ENCODE measurements at places on chromosomes 6 and 20.

- peak; percentile 75 for DNase-seq
Observed at GRCh38 chr6:107674995-107675738, 148.9 kb downstream of the SCML4 start.

DNA sequence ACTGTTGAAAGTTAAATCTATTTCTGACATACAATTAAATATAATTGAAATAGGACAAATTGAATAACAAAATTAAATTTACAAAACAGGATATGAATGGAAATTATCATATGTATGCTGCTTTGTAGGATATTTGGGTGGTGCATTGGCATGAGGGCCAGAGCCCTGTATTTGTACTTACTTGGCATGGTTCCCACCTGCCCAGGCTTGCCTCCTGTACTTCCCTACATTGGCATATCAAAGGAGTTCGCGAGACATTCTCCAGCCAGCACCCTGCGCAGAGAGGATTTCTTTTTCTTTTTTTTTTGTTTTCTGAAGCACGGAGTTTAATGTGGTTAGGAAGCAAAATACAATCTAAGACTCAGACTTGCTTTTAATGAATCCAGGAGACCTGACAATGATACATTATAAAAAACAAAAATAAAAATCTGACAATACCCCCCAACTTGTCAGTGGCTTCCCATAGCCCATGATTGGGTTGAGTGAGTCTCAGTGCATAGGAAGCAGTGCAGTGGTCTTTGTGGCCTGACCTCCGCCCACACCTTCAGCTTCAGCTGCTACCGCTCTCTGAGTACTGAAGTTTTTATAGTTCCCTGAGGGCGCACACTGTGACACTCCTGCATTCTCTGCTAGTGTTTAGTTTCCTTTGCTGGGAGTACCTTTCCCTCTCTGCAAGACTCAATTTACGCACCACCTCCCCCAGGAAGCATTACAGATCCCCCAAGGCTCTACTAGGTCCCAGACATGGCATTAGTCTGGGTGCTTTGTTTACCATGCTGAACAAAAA is 440.8 kb downstream of the UTRN start:
- peak; percentile 24 for DNase-seq

DNA sequence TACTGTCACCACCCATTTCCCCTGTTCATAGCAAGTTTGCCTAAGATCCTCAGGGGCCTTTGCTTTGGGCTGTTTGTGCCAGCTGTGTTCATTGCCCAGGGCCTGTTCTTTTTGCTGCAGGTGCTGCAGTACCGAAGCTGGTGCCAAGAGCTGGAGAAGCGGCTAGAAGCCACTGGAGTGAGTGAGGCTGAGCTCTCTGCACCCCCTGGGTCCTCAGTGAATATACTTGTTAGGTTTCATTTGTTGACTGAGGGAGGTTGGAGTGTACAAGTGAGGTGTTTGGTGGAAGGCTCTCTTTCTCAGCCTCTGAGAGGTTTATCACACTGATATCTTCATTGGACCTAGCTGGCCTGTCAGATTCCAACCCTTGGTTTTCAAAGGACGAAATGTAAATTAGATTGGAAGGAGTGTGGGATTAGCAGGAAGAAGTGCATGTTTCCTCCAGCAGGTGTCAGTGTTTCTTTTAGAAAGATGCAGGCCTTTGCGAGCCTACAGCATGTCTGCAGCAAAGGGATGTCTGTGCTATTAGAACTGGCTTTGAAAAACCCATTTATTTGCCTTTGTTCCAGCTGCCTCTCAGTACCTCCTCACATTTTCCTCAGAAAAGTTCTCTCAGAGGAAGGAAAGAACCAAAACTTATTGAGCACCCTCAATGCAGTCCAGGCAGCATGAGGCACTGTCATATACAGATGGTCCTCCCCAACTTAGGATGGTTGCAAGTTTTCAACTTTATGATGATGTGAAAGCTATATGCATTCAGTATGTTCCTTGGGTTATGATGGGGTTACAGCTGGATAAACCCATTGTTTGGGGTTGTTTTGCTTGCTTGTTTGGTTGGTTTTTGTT is 8.3 kb downstream of the CEP250 start:
- DNase-seq: peak; percentile 63

- no peak for DNase-seq
Observed at GRCh38 chr6:101522254-101522653, 128.7 kb downstream of the GRIK2 start.

DNA sequence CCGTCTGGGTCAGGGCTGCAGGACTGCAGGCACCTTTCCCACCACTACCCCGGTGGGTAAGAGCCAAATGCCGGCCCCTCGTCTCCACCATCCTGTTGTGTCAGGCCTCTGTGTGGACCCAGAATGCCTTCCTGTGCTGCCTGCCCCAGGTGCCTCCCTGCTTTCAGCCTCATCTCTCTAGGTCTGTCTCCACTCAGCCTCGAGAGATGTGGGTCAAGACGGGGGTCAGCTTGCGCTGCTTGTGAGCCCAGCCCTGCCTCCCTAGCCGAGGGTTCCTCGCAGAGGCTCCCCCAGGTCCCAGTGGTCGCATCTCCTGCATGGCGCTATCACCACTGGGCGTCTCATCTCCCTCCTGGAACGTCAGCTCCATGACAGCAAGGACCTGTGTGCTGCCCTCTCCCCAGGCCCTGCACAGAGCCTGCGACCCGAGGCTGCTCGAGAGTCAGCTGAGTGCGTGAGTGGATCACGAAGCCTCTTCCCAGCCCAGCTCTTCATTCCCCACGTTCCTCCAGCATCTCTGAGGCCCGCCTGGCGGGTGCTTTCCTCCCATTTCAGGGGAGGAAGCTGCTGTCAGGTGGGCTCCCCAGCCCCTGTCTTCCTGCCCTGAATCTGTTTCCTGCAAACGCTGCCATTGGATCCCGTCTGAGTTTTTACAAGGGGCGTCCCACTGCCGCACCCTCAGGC is 38.7 kb upstream of the ZBP1 start:
- no peak for DNase-seq

DNA sequence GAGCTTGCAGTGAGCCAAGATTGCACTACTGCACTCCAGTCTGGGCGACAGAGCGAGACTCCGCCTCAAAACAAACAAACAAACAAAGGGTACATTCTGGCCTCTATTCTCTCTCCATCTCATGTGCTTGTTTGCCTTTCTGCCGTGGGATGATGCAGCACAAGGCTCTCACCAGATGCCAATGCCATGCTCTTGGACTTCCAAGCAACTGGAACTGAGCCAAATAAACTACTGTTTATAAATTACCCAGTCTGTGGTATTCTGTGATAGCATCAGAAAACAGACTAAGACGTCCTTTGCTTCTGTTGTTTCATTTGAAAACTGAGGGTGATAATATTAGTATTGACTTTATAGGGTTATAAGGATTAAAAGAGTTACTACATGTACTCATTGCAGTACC is 3.6 kb upstream of the BRD2 start:
- DNase-seq: no peak

- DNase-seq: no peak
Observed at GRCh38 chr6:127243501-127243900, 23.2 kb upstream of the RNF146 start.

DNA sequence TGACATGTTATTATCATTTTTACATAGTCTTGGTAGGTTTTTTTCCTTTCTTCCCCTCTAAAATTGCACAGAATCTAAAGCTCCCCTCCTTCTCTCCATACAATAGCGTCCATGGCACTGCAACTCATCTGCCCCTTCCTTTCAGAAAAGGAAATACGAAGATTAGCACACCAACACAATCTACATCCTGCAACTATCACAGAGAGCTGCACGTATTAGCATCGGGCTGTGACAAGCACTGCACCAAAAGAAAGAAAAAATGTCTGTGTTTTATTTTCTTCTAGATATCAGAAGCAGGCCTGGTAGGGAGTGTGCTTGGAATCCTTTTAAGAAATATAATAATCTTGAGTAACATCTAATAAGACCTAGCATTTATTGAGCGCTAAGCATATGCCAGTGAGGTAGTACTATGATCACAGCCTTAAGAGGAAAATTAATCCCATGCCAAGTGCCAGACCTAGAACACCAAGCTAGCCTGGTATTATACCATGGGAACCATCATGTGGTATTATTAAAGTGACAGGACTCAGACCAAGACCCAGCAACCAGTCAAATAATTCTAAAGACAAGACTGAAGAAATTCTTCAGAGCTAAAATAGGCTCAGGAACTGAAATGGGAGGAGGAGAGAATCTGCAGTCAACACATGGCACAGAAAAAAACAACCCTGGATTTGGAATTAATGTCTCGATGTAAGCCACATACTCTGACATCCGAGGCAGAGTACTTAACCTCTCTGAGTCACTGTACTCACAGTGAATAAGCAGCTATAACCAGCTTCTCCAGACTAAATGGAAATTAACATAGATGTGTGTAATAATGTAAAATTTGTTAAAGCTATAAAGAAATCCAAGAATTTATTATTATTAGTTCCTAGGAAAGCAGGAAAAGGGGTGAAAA is 124.3 kb downstream of the IPCEF1 start:
- DNase-seq: peak; percentile 13

- no peak for DNase-seq
Observed at GRCh38 chr6:47157653-47158219, 115.6 kb upstream of the ADGRF1 start.

DNA sequence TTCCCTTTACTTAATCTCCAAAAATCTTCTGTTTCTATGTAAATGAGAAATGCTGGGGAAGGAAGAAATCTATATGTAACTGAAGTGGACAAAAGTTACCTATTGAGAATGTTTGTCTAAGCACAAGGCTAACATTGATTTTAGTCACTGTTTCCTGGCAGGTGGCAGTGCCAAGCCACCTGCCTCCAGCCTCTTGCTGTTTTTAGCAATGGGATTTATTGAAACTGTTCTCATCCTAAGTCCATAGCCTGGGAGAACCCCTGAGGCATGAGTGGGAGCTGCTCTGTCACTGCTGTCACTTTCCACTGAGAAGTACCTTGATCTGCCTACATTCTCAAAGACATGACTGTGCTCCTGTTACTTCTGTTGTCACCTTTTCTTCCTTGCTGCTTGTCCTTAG is 14.7 kb downstream of the ENPP3 start:
- no peak for DNase-seq

GRCh38 chr20:54407459-54407858 is 67.9 kb upstream of the DOK5 start:
- DNase-seq: no peak

- no peak for DNase-seq
Observed at GRCh38 chr20:3367089-3367488, 40.4 kb downstream of the DNAAF9 start.

DNA sequence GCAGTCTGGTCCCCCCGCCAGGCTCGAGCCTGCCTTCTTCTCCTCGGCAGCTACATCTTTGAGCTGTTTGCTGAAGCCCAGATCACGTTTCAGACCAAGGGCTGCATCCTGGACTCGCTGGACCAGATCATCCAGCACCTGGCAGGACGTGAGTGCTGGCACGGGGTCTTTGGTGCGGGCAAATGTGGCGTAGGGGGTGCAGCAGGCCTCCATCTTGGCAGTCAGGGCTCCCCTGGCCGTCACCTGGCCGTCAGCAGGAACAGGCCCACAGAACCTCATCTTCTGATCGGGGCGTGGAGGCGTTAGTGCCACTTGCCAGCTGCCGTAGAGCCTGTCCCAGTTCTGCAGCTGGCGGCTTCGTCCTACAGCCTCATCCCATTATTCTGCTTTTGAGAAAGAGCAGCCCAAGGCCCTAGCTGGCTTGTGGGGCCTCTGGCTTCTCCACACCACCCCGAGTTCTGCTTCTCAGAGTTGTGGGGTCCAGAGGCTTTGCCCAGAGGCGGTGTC is 16.6 kb upstream of the TNFRSF6B start:
- no peak for DNase-seq

GRCh38 chr6:56850626-56851025 is 104.3 kb upstream of the BEND6 start:
- no peak for DNase-seq

DNA sequence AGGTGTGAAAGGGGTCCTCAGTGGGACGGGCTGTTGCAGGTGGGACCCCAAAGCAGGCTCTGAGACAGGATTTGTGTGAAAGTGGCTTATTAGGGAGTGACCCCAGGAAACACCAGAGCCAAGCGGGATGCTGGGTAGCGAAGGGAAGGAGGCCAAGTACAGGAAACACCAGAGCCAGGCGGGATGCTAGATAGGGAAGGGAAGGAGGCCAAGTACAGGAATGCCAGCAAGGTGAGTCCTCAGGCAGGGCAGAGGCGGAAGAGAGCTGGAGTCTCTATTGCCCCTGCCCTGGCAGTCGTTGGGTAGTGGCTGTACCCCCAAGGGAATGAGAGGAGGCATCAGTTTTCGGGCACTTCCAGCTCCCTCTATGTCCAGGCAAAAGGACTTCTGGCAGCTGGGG is 30.5 kb upstream of the TGM2 start:
- no peak for DNase-seq

DNA sequence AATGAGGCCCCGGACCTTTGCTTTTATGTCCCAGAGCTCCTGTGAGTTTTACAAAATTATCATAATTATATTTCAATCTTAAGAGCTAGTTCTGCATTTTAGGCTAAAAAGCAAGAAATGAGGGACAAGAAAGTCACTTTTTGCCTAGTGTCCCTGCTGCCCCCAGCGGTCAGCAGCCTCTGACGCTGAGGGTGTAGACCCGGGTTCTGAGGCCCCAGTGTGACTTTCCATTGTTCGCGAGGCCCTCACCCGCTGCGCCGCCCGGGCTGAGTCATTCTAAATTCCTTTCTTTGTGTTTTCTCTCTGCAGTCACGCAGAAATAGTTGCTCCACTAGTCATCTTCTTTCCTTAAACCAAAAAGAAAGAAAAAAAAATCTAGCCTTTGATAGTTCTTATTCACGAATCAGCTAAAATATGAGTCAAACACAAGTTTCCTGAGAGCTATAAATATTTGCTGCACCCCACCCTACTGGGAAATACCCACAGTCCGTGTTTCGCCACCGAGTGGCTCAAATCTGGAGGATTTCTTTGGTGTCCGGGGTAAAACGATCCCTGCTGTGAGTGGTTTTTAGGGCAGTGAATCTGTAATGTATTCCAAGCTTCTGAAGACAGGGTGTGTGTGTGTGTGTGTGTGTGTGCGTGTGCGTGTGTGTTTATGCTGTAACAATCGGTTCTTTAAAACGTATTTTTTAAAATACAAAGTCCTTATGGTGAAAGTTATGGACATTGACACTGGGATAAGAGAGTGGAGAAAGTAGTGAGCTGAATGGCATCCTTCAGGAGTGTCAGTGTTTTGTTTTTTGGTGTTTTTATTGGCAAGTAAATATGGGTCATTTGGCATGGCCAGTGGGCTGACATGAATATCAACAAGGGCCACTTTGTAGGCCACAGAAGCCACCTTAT is 59.7 kb upstream of the EEF1A1 start:
- DNase-seq: peak; percentile 99

DNA sequence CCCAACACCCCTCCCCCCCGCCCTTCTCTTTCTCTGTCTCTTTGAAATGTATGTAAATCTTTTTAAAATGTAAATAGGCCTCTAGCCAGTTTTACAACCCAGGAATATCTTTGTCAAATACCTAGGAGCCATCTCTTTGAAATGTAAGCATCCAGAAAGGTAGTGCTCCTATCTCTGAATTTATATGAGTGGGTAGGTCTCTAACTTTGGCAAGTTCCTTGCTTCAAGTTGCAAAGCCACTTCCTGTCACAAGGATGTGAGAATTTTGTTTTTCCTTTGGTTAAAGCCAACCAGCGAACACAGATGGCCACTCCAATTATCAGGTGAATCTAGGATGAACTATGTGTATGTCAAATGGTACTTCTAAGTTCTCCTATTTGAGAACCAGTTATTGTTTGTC is 6.2 kb upstream of the DEFB132 start:
- DNase-seq: no peak

All from LHCN-M2 (cell line).